ENCODE measurements at places on chromosomes 11 and 22.

DNA sequence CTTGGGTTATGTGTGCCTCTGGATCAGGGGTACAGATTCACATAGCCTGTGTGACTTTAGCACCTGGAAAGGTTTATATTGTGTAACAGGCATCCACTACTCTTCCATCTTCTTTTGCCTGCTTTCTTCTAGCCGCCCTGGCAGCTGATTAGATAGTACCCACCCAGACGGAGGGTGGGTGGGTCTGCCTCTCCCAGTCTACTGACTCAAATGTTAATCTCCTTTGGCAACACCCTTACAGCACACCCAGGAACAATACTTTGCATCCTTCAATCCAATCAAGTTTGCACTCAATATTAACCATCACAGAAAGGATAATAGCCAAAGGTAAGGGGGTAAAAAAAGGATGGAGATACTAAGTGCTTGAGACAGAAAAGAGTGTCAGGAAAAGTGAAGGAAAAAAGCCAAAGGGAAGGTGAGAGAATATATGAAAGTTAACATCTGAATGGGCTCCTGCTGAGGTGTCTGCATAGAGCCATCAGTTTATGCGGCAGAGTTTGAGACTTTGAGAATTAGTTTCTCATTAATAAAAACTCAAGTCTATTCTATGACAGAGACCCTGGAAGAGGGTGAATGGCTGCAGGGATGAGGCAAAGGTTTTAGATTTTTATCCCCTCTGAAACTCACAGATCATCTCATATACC lies 2.6 kb upstream of the OR51B6 start:
- no peak for DNase-seq

GRCh38 chr11:57348636-57349313 lies 10.6 kb downstream of the P2RX3 start:
- DNase-seq, result no peak

- DNase-seq, result no peak
These were observed 423.9 kb upstream of the CHORDC1 start for GRCh38 chr11:90646706-90647105.

- DNase-seq, result no peak
These were observed 580.9 kb upstream of the B3GAT1 start for GRCh38 chr11:134992981-134993380.

- no peak for DNase-seq
These were observed 15.3 kb downstream of the EPS8L2 start for GRCh38 chr11:721247-721740.

DNA sequence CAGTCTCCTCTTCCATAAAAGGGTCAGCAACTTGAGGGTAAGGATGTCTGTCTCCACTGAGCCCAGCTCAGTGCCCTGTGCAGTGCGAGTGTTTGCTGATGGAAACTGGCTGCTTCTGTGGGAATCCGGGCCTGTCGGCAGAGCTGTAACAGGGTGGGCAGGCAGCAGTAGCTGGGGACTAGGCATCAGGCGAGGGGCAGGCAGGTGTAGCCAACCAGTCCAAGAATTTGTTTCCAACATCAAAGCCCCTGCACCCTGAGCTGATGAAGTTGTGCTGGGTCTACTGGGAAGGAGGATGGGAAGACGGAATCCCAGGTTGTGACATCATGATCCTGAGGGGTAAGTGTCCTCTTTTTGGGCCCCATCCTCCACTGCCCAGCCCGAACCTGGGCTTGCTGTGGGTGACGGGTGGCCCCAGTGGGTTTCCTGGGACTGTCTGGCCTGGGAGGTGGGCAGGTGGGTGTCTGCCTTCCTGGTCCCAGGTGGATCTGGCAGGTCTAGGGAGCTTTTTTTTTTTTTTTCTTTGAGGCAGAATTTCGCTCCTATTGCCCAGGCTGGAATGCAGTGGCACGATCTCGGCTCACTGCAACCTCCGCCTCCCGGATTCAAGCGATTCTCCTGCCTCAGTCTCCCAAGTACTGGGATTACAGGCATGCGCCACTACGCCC lies 11.0 kb downstream of the SLC29A2 start:
- DNase-seq, result no peak

DNA sequence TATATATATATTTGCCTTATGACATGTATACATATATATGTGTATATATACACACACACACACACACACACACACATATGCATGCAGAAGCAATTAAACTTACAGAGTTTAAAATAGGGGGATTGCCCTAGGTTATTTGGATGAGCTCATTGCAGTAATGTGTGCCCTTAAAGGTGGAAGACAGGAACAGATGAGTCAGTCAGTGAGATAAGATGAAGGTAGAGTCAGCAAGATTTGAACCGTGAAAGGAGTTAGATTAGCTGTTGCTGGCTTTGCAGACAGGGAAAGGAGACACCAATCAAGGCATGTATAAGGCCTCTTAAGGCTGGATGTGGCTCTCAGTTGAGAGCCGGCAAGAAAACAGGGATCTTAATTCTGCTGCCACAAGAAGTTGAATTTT lies 902.4 kb upstream of the RAG2 start:
- no peak for DNase-seq

- DNase-seq, result no peak
These were observed 36.2 kb upstream of the POGLUT3 start for GRCh38 chr11:108534274-108534882.

GRCh38 chr11:2107521-2107920 lies 31.7 kb downstream of the IGF2 start:
- no peak for DNase-seq

DNA sequence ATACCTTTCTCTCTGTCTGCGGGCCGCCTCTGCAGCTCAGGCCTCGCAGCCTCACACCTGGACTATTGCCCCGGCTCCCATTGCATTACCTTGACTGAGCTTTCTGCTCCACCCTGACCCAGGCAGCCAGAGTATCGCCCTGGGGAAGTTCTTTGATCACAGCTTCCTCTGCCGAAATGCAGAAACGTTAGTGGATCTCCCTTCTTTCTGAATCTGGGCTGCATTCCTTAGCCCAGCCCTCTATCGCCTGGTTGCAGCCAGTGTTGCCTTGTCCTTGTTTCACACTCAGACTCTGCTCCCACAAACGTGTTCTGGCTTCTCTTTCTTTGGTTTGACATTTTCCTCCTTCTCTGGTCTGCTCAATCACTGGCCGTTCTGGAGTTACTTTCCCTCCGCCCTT lies 195.7 kb downstream of the ADAMTS15 start:
- DNase-seq, result no peak

DNA sequence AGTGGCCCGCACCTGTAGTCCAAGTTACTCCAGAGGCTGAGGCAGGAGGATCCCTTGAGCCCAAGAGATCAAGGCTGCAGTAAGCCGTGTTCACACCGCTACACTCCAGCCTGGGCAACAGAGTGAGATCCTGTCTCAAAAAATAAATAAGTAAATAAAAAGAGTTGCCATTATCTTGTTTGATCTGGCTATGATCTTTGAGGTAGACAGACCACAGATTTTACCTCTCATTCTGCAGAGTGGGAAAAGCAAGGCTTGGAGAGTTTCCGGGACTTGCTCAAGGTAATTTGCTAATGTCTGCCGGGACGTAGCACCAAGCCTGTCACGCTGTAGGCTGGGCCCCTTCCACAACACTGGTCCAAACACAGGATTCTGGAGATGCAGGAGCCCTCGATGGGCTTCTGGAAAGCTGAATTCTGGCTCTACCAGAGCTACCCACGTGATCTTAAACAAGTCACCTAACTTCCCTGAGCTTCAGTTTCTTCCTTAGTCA lies 6.8 kb downstream of the GRAP2 start:
- no peak for DNase-seq

DNA sequence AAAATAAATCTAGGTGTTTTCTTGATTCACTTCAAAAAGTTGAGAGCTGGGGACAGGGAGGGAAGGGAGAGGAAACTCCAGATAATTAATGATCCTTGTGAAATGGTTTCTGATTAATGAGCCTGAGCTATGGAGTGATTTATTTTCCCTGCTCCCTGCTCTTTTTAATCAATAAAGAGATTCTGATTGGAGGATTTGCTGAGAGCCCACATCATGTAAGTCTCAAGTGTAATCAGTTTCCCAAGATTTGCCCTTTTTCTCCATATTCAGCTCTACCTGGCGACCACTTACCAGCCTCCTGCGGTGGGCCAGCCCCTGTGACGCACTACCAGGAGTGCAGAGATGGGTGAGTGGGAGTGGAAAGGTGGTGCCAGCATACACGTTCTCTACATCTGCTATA lies 114.0 kb downstream of the NAV2 start:
- no peak for DNase-seq

DNA sequence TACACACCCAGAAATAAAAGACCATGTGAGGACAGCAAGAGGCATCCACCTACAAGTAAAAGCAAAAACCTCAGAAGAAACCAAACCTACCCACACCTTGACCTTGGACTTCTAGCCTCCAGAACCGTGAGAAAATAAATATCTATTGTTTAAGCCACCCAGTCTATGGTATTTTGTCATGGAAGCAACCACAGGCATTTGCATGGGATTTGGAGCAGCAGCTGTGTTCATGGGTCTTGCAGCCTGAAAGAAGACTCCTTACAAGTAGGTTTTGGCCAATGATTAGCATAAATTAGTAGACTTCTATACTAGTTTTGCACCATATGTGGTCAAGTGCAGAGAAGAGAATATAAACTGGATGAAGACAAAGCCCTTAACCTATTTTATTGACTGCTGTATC lies 27.9 kb downstream of the FSHB start:
- DNase-seq, result no peak

DNA sequence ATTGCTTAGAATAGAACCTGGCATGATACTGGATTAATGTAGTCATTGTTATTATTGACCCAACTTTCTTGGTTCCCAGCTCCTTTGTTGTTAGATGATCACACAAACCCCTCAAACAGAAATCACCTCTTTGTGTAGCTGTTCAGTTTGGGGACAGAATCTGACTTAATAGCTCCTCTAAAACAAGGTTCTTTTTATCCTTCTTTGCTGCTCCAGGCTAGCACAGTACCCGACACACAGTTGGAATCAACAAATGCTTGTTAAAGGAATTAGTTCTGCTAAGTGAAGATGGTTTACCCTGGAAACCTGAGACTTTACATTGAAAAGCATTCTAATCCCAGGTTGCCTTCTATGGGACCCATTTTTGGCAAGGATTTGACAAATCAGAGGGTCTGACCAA lies 43.9 kb downstream of the GAB2 start:
- no peak for DNase-seq

- DNase-seq, result peak; percentile 46
These were observed 171.9 kb downstream of the SHANK2 start for GRCh38 chr11:71080239-71081097.

GRCh38 chr11:131614631-131615030 lies 244.2 kb downstream of the NTM start:
- DNase-seq, result no peak

GRCh38 chr22:36267058-36267457 lies 14.1 kb downstream of the APOL1 start:
- no peak for DNase-seq

GRCh38 chr11:65791719-65792213 lies 4.9 kb downstream of the OVOL1 start:
- DNase-seq, result peak; percentile 66

- DNase-seq, result no peak
These were observed 3.1 kb upstream of the OOSP4A start for GRCh38 chr11:59960502-59961381.

GRCh38 chr11:133927690-133928627 lies 28.8 kb downstream of the IGSF9B start:
- DNase-seq, result peak; percentile 64

- DNase-seq, result no peak
These were observed 18.3 kb upstream of the SHISAL1 start for GRCh38 chr22:44330744-44331660.

- no peak for DNase-seq
These were observed 331.2 kb downstream of the TMEM135 start for GRCh38 chr11:87368858-87369480.

DNA sequence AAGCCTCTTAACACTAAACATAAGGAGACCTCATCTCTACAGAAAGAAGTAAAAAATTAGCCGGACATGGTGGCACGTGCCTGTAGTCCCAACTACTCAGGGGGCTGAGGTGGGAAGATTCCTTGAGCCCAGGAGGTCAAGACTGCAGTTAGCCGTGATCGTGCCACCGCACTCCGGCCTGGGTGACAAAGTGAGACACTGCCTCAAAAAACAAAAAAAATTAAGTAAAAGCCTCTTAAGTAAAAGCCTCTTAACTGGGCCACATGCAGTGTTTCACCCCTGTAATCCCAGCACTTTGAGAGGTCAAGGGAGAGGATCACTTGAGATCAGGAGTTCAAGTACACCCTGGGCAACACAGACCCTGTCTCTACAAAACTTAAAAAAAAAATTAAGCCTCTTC lies 25.7 kb downstream of the CELF1 start:
- DNase-seq, result no peak

GRCh38 chr11:105783216-105783615 lies 173.3 kb downstream of the GRIA4 start:
- DNase-seq, result no peak

- DNase-seq, result no peak
These were observed 447.5 kb upstream of the KIRREL3 start for GRCh38 chr11:127448101-127448500.

- DNase-seq, result no peak
These were observed 84.7 kb upstream of the GDPD4 start for GRCh38 chr11:77386178-77386577.

GRCh38 chr11:73213196-73214143 lies 4.6 kb upstream of the P2RY2 start:
- no peak for DNase-seq

- peak; percentile 43 for DNase-seq
These were observed at the start of gene CLTCL1 for GRCh38 chr22:19291580-19292457. TSS of gene CLTCL1 (minus strand) at chr22:19291719. CDS start at chr22:19291641, 78 bp downstream.

DNA sequence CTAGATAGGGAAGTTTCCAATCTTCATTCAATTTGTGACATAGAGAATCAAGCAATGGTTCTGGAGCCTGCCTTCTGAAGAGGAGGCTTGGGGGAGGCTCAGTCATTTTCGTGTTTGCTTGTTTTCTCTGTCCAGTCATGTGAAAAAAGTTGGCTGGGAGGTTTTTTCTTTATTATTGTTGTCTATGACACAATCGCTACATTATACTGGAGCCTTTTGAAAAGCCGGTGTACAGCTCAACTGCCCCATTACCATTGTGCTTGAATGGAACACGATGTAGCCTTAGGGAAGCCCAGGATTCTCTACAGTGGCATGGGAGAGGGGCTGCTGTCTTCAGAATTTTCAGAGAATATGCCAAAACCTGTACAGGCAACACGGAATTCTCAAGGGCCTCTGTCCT lies 57.9 kb upstream of the NCAM1 start:
- DNase-seq, result no peak

All from stimulated activated CD4-positive, alpha-beta T cell treated with anti-CD3 and anti-CD28 coated beads, Interleukin-2, amount 100 ng/mL, for 48 hours (primary cell).